ENCODE measurements at places on chromosomes 7 and 10.

- no peak for DNase-seq
Measured at GRCh38 chr7:2829040-2829439, 15.1 kb downstream of the GNA12 start.

DNA sequence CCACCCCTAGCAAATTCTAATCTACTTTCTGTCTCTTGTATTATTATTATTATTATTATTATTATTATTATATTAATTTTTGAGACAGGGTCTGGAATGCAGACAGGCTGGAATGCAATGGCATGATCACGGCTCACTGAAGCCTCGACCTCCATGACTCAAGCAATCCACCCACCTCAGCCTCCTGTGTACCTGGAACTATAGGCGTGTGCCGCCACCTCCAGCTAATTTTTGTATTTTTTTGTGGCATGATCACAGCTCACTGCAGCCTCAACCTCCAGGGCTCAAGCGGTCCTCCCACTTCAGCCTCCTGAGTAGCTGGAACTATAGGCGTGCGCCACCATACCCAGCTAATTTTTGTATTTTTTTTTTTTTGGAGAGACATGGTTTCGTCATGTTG, 2.6 kb upstream of the TMEM139 start:
- DNase-seq, result no peak

- DNase-seq, result no peak
Measured at GRCh38 chr7:133824132-133824531, 303.0 kb upstream of the LRGUK start.

GRCh38 chr10:44961931-44962750, 2.5 kb downstream of the RASSF4 start:
- DNase-seq, result no peak

DNA sequence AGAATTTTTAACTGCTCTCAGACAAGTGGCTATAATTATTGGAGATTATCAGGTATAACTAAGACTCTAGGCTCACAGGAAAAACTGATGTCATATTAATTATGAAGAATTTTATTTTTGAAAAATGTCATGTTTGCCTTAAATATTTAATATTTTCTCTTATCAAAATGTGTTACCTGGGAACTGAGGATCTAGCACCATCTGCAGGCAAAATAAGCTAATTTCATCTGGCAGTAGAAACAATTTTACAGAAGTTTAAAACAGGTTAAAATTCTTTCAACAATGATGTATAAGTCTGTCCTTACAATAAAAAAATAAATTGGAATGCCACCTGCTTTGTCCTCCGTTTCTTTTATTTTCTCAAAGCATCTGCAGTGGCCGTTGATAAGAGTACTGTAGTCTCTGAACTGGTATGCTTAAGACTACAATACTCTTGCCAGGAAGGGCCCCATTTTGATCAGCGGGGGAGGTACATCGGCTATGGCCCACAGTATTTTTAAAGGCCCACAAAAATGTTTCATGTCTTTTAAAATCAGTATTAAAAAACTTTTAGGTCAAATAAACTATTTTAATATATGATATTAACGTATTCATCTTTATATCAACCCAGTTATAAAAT, 81.3 kb downstream of the VWDE start:
- DNase-seq, result no peak

- no peak for DNase-seq
Measured at GRCh38 chr7:140595468-140596092, 45.0 kb downstream of the DENND2A start.

DNA sequence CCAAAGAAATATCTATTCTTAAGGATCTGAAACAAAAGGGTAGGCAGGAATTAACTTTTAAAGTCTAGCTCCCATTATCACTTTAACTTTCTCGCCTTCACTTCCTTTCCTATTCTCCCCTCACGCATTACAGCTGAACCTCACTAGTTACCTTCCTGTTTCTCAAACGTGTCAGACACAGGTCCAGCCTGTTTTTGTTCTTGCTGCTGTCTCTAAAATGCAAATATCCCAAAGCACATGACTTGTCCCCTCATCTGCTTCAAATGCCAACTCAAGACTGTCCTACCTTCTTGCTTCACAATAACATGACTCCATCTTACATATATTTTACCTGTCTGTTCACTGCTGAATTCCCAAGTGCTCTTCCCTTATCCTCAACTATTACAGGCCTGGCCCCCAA, 17.6 kb downstream of the ZDHHC6 start:
- DNase-seq, result no peak
